ENCODE measurements at places on chromosomes 16 and 17.

GRCh38 chr17:78954684-78955083, 25.0 kb downstream of the LGALS3BP start:
- no peak overlapping the region for H3K27ac ChIP-seq
- DNase-seq = no peak

GRCh38 chr17:51799981-51800380, 358.5 kb downstream of the CA10 start:
- no peaks in the 10 kb centered on the region for H3K27me3 ChIP-seq
- no peak for DNase-seq
- H3K36me3 ChIP-seq = no peaks in the 10 kb centered on the region
- H3K4me1 ChIP-seq = no peaks in the 10 kb centered on the region

DNA sequence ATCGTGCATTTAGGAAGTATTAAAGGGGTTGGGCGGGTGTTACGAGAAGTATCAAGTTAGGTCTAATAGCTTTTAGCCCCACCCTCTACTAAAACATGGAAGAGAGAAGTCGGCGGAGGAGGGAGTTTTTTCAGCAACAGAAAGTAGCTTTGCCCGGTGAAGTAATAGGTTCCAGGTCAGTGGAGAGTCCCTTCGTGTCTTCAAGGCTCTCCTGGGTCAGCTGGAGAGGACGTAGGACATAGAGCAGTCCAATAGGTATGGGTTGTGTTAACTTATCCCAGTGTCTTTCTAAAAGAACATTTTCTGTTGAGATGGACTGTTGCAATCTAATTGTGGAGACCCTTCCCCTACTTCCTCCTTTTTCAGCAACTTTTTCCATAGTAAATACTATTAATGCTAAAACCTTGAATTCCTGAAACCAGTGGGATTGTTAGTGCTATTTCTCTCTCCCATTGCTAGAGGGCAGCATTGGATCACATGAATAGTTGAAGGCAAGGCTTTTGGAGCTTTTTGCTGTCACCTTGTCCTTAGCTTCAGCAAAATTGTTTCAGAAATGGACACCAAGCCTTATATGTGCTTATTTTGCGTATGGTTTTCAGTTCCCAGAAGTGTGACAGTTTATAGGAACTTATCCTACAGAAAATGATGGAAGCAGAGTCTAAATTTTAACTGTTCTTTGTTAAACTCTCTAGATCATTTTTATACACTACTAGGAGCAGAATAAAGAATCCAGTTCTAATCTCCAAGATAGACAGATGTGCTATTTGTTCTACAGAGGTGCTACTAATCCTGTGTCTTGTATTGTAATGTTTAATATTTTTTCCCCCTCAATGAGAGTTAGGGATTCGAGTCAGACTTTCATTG, 38.4 kb downstream of the UTP18 start:
- no peak overlapping the region for H3K4me3 ChIP-seq
- no peak overlapping the region for H3K27ac ChIP-seq
- DNase-seq = no peak
- no peaks in the 10 kb centered on the region for H3K4me1 ChIP-seq

DNA sequence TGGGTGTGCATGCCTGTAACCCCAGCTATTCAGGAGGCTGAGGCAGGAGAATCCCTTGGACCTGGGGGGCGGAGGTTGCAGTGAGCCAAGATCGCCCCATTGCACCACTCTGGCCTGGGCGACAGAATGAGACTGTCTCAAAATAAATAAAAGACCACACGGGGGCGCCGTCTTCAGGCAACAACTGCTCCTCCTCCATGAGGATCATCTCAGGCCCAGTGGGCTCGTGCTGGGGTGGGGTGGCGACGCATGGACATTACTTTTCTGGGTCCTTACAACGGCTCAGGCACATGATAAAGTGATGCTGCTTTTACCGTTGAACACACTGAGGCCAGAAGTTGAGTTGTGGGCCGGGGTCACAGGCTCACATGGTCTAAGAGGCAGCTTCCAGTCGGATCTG, 56.2 kb downstream of the PRMT7 start:
- no peaks in the 10 kb centered on the region for H3K27me3 ChIP-seq
- H3K4me3 ChIP-seq = no peak overlapping the region

DNA sequence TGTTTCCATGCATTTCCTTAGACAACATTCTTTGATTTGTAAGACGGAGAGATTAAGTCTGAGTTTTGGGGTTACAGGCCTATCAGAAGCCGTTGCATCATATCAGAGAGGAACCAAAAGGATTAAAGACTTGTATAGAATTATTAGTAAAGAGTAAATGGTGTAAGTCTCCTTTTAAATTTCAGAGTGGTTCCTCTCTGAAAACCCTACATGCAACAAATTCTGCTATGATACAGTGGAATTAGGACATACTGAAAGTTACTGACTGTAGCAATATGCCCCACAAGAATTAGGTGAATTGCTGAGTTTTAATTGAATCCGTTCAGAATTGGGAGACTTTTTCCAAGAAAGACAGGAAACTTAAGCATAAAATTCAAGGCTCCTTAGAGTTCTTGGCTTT, 221.6 kb downstream of the FTO start:
- H3K27me3 ChIP-seq = no peaks in the 10 kb centered on the region
- no peak overlapping the region for H3K27ac ChIP-seq
- H3K4me3 ChIP-seq = no peak overlapping the region
- H3K36me3 ChIP-seq = no peaks in the 10 kb centered on the region
- H3K4me1 ChIP-seq = no peaks in the 10 kb centered on the region
